GM04504 (cell line): ENCODE measurements at places on chromosomes 1 and 21.

DNA sequence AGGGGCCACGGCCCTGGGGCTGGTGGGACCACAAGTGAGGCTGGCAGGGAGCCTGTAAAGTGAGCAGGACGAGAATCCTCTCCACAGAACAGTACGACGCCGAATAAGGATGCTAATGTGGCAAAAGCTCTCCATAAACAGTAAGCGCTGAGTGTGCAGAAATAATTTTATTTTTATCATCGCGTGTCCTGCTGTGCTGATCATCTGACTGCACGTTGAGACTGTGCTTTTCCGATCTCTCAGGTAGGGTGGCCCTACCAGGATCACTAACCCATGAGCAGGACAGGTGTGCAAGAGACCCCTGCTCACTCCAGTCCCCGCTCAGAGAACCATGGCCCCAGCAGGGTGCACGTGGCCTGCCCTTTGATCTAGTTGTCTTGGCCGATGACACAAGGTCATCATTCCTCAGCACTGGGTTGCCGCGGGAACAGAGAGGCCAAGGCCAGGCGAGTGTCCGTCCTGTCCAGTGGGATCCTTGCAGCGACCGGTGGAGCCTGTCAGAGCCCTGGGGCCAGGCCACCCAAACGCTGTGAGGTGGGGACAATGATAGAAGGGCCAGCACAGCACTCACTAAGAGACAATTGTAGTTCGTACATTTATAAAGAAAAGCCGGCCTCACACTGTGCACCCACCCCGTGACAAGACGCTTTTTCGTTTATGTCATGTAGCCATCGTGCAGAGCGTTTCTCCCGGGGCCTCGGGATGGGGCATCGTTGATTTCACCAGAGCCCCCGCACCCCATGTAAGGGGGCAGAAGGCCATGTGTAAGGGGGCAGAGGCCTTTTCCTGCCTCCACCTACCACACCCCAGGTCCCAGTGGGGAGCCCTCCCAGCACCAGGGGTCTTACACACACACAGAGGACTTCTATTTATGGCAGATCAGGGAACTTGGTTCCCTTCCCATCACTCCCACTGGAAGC is 52.7 kb upstream of the ADARB1 start:
- DNase-seq: no peak

DNA sequence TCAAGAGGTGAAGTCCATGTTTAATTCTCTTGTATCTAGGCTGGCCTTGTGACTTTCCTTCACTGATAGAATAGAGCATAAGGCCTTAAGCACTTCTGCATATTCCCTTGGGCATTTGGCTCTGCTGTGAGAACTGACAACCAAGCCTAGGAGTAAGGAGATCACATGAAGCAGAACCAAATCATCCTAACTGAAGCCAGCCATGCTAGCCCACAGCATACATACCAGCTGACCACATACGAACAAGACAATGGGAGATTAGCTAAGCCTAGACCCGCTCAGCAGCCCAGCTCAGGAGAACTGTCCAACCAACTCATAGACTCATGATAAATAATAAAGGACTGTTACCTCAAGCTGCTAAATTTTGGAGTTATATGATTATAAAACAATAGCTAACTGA is 114.6 kb upstream of the NEK7 start:
- DNase-seq: no peak

- DNase-seq: no peak
Measured at GRCh38 chr1:18618546-18619466, 11.8 kb upstream of the PAX7 start.

- no peak for DNase-seq
Measured at GRCh38 chr1:236450779-236451178, 56.7 kb downstream of the EDARADD start.

- DNase-seq: no peak
Measured at GRCh38 chr1:50644447-50645105, 221.3 kb upstream of the DMRTA2 start.

DNA sequence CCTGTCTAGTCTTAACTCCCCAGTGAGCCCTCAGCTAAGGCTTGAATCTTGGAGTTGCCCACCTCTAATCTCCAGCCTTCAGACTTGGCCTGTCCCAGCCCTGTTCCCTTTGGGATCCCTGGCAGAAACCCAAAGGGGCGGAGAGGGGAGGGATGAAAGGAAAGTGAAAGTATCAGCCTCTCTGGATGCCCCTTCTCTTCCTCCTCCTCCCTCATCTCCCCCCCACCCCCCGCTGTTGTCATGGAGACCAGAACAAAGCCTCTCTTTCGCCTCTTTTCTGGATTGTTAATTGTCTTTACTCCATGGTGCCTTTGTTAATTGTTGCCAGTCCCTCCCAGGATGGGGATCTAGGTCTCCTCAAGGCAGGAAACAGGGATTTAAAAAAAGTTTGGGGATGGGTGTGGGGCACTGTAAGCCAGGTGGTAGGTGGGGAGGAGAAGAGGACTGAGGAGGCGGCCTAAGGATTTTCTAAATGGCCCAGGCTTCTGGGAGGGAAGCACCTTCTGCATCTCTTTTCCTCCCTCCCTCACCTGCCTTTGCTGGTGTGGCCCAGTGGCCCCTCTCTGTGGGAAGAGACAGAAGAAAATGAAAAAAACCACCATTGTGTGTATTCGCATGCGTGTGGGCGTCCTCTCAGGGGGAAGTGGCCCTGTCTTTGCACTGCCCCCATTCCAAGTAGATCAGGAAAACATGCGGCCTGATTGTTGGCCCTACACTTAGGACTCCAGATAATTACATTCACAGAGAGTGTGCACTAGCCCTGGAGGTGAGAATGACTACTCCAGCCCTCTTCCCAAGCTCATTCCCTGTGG is 7.5 kb upstream of the SOX13 start:
- DNase-seq: no peak

DNA sequence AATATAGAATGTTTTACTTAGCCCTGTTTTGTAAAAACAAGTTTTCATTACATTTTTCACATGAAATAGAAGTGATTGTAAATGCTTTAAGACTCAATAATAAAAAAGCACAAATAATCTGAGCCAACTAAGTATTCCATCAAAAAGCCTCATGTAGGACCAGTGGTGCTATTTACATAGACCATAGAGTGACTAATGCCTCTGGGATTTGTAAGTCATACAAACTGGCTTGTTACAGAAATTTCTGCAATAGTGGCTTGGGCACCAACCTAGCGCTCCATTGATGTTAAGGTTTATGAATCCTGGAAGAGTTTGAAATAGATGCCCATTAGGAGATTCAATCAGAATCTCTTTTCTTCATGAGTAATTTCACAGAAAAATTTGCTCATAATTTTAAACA is 31.9 kb downstream of the ZMYM1 start:
- DNase-seq: peak; percentile 24

- DNase-seq: peak; percentile 92
Measured at GRCh38 chr21:26842974-26843932, 2.0 kb downstream of the ADAMTS1 start.

- DNase-seq: no peak
Measured at GRCh38 chr1:84736445-84736844, 46.2 kb upstream of the SSX2IP start.

GRCh38 chr1:10935246-10935645 is 77.2 kb upstream of the TARDBP start:
- DNase-seq: no peak

GRCh38 chr1:161989108-161989507 is 34.6 kb downstream of the OLFML2B start:
- peak; percentile 30 for DNase-seq

DNA sequence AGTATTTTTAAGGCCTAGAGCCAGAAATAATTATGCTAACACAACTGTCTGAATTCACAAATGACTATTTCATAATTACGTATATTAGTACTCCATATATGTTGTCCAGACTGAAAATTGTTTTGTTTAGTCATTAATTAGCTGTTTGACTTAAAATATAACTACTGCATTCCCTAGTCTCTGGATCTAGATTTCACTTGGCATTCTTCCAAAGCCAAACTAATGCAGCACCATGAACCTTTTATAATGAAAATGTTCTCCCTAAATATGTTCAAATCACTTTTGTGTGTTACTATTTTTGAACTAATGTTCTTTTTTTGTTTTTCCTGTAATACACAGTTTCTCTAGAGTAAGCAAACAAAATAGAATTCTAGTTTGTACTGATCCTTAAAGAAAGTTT is 46.1 kb downstream of the CAMTA1 start:
- DNase-seq: no peak

DNA sequence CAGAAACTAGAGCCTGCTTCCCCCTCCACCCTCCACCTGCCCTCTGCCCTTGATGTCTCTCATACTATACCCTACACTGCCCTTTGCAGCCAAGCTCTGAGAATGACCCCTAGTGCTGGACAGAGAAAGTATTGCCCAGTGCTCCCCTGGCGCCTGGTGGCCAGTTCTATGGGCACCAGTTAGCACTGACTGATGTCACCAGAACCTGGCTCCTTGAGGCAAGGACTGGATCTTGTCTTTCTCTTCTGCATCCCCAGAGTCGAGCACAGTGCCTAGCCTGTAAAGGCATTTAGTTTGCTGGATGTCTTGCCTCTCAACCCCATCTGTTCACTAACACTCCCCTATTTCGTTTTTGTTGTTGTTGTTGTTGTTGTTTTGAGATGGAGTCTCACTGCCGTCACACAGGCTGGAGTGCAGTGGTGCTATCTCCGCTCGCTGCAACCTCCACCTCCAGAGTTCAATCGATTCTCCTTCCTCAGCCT is 5.9 kb downstream of the PHLDA3 start:
- DNase-seq: no peak

DNA sequence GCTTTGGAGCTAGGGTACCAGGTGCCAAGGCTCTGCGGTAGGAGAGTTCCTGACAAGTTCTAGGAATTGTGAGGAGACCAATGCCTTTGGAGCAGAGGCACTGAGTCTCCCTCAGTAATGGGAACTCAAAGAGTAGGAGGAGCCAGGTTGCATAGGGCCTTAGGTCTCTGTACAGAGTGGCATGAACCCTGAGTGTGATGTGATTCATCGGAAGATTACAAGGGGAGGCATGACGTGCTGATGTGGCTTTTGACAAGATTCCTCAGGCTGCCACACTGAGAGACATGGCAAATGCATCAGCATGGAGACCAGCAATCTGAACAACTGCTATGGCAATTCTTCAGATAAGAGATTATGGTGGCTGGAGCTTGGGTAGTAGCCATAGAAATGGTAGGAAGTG is 94.6 kb upstream of the SLC44A3 start:
- DNase-seq: no peak

DNA sequence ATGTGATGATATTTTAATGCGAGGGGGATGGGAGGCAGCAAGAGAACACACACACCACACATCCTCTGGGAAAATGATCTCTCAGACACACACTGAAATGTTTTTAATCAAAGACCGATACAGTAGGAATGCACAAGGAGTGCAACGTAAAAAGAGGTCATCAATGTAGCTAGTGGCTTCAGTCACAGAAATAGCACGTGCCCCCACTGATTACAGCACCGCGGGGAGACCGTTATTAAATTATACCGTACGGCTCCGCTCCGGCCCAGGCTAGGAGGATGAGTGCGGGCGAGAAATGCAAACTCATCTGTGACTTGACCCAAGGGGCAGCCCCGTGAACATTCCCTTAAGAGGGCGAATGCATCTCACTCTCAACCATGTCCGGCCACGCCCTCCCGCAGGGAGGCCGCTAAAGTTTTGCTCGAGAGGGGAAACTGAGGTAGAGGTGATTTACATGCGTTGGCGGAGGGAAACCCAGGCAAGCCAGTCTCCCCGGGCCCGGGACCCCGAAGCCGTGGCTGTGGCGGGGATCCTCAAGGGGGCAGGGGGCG is 552 bp downstream of the UBR4 start:
- DNase-seq: no peak

GRCh38 chr1:56553046-56553445 is 26.3 kb downstream of the PLPP3 start:
- DNase-seq: no peak

DNA sequence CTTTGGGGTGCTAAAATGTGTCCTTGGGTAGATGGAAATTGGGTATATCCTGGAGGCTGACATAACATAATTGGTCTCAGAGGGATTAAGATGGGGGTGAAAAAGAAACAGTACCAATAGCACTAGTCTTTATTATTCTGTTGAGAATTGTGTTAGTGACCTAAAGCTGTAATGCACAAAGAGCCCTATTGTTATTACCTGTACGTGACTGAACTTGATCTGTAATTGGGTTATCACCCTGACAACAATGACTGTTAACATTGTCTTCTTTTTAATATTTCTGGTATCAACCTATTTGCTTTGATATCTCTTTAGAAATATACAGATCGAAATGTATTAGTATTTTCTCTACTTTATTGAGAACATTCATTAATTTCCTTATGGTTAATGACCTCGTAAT is 147.6 kb downstream of the NEK7 start:
- DNase-seq: no peak

GRCh38 chr1:232695621-232696385 is 65.9 kb upstream of the SIPA1L2 start:
- DNase-seq: no peak
